HEK293T (cell line): ENCODE measurements at places on chromosomes 7 and 10.

DNA sequence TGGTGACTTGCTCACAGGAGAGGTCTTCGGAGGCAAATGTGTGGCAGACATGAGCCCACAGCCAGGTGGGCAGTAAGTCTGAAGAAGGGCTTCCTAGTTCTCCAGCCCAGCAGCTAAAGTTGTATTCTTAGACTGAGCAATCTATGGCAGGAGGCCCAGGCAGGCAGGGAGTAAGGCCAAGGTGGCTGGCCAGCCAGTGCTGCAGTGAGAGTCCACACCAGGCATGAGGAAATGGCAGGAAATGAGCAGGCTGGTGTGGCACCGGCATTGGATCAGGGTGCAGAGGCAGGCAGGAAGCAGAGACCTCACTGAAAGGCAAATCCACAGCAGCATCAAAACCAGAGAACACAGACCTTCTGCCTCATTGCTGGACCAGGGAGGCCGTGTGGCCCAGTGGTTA is 84.6 kb upstream of the PDE1C start:
- DNase-seq, result no peak

GRCh38 chr10:96673318-96674099 is 46.8 kb downstream of the PIK3AP1 start:
- no peak for DNase-seq

GRCh38 chr7:147681530-147681929 is 909.0 kb upstream of the C7orf33 start:
- DNase-seq, result no peak

DNA sequence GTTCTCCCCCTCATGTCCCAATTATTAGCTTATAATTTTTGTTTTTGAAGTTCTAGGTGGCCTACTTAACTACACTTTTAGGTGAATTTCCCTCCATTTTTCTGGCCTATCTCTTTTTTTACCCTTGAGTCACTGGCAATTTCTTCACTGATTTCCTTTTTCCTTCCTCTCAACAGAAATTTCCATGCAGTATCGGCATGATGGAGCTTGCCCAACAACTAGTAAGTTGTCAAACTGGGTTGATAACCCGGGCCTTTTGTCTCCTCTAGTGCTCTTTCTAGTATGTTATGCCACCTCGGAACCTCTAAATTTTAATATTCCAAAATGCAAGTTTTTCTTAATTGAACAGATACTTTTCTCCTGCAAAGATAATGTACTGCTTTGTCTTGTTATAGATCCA is 147.1 kb downstream of the MLLT10 start:
- DNase-seq, result no peak

- no peak for DNase-seq
Observed at GRCh38 chr7:37493123-37493522, 44.5 kb upstream of the ELMO1 start.

DNA sequence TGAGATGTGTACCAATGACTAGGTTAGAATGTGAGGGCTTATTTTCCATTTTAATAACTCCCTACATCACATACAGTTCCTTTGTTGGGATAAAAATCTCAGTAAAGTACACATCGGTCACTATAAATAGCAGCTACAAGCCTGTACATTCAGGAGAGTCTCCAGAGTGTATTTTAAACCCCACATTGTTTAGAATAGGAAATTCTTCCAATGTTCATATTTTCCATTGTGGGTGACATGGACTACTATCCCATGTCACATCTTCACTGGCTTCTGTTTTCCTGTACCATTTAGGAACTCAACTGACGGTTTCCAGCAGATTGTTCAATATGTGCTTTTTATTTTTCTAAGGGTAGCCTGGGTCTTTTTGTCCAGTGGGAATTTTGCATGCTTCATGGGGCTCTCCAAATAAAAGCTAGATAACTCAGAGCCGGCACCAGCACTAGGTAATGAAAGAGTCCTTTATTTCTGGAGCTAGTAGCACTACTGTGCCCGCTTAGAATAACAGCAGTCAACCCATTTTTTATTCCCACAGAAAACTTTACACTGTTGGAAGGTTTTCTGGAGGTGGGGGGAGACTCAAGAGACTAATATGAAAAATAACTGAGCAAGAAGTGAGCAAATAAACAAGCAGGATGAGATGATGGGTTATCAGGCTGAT is 100.5 kb downstream of the CALD1 start:
- DNase-seq, result no peak

- no peak for DNase-seq
Observed at GRCh38 chr7:93717217-93717900, 142.8 kb upstream of the CALCR start.

GRCh38 chr10:22875581-22875980 is 52.3 kb upstream of the ARMC3 start:
- DNase-seq, result no peak
